ENCODE measurements at places on chromosomes 6 and 20.

GRCh38 chr6:61562098-61562497 is 723.9 kb downstream of the KHDRBS2 start:
- DNase-seq = no peak

DNA sequence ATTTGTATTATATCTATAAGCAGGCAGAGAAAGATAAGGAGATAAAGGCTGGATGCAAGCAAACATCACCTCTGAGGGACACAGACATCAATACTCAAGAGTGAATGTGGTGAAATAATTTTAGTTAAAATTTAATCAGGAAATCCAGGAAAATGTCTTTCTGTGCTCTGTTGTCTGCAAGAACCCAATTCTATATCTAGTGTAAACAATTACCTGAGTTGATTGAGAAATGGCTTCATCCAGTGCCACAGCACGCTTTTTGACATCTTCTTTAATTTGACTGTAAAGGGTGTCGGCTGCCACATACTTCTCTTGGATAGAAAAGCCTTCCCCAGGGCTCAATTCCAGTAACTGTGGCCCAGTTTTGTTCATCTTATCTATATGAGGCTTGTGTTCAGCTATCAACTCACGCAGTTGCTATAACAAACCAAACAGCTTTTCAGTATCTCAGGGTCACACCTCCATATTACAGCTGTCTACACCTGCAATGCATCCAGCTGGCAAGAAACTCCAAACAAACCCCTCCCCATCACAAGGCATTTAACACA is 131.6 kb downstream of the DST start:
- DNase-seq = no peak

- no peak for DNase-seq
These were observed 101.6 kb downstream of the DST start for GRCh38 chr6:56541030-56541600.

- no peak for DNase-seq
These were observed 187.4 kb downstream of the KIF16B start for GRCh38 chr20:16385891-16386290.

- no peak for DNase-seq
These were observed 94.8 kb upstream of the PTPRT start for GRCh38 chr20:43284486-43284885.

DNA sequence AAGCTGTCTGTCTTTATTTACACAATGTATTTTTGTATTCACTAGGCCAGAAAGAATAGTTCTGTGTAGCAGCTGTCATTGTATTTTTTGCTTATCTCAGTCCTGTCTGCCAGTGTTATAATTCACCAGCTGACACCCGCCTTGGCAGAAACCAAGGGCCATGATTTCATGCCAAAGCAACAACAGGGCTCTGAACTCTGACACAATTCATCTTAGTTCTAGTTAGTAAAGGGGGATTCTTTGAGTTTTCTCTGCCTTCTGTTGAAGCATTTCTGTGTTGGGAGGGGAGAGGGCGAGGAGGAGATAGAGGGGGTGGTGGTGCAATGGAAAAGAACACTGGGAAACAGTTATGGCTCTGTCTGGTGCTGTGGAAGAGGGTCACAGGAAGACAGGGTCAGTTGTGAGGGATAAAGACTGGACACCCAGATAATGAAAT is 684.6 kb upstream of the MARCKS start:
- DNase-seq = no peak

DNA sequence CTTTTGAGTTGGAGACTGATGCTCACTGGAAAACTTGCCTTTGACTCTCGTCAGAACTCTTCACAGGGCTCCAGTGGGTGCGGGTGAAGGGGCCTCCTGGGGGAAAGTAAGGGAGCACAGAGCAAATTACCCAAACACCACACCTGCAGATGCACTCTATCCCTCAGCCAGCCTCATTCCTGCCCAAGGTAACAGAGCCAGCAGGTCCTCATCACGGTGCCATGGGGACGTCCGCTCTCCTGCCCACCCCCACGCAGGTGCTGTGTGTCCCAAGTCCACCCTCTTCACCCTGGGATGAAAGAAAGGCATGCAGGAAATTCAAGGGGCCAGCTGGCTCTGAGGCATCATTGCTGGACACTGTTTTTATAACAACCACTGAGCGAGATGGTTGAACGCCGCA is 269.0 kb downstream of the SMOC2 start:
- no peak for DNase-seq

GRCh38 chr20:36461600-36462439 is 79.5 kb upstream of the MYL9 start:
- peak; percentile 40 for DNase-seq

- DNase-seq = no peak
These were observed 35.3 kb downstream of the DUSP22 start for GRCh38 chr6:327538-328116.

DNA sequence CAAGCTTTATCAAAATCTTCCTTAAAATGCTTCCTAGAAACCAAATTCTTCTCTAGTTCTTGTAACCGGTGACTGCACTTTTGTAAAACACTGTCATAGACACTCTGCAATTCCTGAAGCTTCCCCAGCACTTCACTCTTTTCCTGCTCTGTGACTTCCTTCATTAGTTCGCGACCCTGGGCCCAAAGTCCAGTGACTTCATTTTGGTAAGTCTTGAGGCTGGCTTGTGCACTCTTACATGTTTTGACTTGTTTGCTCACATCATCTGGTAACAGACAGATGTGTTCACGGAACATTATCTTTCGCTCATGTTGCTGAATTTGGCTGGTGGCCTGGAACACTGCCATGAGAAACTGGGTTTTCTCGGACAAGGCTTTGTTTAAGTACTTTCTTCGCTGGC is 306.2 kb downstream of the SYNE1 start:
- no peak for DNase-seq

GRCh38 chr20:50099565-50099991 is 13.4 kb downstream of the UBE2V1 start:
- no peak for DNase-seq

GRCh38 chr6:16805243-16805950 is 44.1 kb upstream of the ATXN1 start:
- no peak for DNase-seq

- DNase-seq = no peak
These were observed 65.9 kb downstream of the GFOD1 start for GRCh38 chr6:13421425-13422059.

GRCh38 chr20:31573555-31574321 is 31.4 kb upstream of the ID1 start:
- no peak for DNase-seq

GRCh38 chr20:19851861-19852260 is 93.8 kb downstream of the RIN2 start:
- no peak for DNase-seq

DNA sequence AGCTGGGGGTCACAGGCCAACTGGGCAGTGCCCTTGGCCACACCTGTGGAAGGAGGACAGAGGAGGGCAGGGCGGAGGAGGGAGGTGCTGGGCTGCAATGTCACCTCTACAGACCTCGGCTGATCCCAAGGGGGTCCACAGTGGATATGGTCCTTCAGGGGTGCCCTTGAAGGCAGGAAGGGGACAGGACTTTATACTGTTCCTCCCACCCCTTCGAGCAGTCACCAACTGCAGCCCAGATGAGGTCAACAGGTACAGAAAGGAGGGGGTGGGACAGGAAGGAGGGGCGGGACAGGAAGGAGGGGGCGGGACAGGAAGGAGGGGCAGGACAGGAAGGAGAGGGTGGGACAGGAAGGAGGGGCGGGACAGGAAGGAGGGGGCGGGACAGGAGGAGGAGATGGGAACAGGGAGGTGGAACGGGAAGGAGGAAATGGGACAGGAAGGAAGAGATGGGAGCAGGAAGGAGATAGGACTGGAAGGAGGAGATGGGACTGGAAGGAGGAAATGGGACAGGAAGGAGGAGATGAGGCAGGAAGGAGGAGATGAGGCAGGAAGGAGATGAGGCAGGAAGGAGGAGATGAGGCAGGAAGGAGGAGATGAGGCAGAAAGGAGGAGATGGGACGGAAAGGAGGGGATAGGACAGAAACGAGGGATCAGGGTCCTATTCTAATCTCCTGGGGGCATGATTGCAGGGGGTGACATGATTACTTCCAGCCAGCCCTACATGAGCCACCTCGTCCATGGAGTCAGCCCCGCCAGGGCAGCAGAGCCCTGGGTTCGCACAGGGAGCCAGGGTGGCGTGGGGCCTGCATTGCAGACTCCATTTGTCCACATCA is 19.4 kb upstream of the MRGBP start:
- peak; percentile 92 for DNase-seq

DNA sequence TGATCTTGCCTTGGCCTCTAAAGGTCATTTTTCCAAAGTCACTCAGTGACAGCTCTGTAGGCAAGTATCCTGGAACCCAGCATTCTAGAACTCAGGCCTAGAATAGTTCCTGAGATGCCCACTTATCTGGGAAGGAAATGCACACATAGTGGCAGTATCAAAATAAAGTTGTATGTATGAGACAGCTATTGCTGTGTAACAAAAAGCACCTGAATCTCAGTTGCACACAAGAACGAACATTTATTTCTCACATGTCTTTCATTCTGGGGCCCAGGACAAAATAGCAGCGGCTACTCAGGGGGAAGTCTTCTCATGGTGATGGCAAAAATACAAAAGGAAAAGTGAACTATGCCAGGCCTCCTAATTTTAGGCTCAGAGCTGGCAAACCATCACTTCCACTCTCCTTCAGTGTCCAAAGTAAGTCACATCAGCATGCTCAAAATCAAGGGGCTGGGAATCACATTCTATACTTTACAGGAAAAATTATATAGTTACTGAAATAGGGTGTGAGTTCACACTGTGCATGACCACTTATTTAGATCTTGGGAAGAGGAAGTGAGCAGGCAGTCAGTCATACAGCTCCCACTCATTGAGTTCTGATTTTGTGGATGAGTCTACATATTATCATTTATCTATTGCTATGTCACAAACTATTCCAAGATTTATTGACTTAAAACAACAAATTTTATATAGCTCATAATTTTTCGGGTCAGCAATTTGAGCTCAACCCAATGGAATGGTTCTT is 133.7 kb upstream of the RIN2 start:
- no peak for DNase-seq

DNA sequence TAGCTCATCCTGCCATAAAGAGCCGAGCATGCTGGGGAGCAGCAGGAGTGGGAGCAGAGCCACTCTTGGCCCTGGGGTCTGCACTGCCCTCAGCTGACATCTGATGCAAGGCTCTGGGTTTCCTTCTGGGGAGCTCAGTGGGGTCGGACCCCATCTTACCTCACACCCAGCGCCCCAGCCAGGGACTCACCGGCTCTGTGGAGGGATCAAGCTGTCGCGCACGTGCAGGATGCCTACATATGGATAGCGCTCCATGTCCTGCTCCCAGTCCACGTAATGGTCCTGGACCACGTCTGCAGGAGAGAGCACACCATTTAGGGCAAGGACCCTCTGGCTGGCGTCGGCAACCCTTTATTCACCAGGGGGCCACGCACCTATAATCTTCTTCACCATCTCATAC is 12.2 kb downstream of the LEMD2 start:
- DNase-seq = no peak

DNA sequence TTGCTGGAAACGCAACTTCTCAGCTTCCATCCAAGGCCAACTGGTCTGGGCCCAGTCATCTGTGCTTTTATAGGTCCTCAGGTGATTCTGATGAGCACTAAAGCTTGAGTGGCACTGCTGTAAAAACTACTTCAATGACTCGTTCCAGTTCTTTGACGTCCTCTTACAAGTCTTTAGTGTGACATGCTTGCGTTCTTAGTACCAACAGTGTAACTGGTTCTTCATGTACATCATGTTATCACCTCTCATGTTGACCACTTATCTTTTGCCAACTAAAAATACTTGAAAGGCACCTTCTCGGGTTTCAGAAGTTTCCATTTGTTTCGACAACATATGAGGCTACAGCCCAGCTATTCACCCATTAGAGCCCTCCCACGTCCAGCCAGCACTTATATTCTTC is 468.9 kb downstream of the PRKN start:
- no peak for DNase-seq

- no peak for DNase-seq
These were observed 714.6 kb downstream of the CD109 start for GRCh38 chr6:74410630-74411029.

DNA sequence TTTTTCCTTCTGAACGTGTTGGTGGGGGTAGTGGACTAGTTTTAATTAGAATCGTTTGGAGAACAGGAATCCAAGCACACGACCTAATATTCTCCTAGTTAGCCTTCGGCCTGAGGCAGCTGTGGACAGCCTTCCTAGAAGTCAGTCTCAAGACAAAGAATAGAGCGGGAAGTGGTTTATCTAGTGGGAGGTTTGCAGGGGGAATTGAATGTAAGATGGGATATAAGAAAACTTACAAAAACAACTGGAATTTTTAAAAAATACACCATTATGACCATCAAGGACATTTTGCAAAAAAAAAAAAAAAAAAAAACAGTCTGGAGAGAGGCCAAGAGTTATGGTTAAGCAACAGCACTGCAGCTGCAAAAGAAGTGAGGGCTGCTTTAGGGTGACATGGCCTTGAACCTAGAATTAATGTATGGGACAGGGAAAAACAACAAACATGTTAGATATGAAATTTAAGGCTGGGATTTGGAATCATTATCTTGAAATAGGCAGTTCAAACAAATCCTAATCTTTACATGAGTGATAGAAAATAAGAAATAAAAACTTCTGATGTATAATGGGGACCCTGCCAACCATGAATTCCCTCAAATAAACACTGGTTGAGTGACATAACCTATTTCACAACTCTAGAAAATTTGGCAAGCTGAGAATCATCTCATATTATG is 40.2 kb downstream of the PLAGL1 start:
- DNase-seq = no peak

DNA sequence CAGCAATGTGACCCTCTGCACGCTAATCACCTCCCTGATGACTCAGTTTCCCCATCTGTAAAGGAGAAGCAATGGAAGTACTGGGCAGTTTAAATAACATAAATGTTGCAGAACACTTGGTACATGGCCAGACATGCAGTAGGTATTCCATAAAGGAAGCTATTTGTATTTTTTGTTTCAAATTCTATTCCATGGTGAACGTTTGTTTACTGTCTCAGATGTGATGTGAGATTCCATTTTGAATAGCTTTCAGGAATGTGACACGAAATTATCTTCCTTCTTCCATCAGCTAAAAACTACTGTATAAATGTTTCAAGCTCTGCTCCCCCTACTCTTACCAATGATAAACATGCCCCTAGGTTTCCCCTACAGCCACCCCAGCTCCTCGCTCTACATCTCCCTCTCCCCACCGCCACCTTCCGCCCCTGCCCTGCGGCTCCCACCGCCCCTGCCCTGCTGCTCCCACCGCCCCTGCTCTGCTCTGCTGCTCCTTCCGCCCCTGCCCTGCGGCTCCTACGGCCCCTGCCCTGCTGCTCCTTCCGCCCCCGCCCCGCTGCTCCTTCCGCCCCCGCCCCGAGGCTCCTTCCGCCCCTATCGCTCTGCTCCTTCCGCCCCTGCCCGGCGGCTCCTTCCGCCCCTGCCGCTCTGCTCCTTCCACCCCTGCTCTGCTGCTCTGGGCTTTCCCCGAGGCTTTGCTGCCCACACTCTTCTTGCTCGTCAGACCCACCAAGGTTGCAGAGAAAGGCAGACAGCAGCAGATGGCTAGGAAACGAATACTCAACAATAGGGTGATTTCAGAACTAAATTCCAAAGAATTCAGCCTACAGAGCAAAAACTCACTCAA is 78.9 kb downstream of the THBS2 start:
- no peak for DNase-seq
